Adipocyte (in vitro differentiated cells): ENCODE measurements at places on chromosomes 5 and 9.

GRCh38 chr9:123326662-123327093 is 29.3 kb upstream of the CRB2 start:
- DNase-seq: no peak

GRCh38 chr5:78604689-78605285 is 43.8 kb downstream of the LHFPL2 start:
- no peak for DNase-seq

- no peak for DNase-seq
Measured at GRCh38 chr5:167453246-167454030, 838.0 kb upstream of the WWC1 start.

GRCh38 chr5:169762338-169763095 is 125.4 kb downstream of the DOCK2 start:
- peak; percentile 24 for DNase-seq

GRCh38 chr9:21455320-21455719 is 15.1 kb downstream of the IFNA1 start:
- peak; percentile 59 for DNase-seq

DNA sequence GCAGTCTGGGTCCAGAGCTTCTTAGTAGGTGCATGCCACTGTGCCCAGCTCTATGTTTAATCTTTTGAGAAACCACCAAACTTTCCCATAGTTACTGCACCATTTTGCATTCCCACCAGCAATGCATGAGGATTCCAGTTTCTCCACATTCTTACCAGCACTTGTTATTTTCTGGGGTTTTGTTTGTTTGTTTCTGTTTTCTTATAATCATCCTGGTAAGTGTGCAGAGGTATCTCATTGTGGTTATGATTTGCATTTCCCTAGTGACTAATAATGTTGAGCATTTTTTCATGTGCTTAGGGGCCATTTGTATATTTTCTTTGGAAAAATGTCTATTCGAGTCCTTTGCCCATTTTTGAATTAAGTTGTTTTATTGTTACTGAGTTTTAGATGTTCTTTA is 11.4 kb downstream of the FOXE1 start:
- no peak for DNase-seq

DNA sequence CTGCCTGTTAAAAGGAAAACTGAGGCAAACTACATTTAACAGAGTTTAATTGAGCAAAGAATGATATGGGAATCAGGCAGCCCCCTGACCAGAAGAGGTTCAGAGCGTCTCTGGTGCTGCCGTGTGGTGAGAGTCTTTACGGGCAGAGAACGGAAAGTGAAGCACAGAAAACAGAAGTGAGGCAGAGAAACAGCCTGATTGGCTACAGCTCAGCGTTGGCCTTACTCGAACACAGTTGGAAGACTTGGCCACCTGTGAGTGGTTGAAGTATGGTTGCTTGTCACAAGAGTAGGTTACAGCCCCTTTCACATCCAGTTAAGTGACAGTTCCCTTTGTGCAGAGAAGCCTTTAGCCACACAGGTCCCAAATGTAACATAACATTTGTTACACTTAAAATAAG is 16.9 kb upstream of the FBP1 start:
- no peak for DNase-seq

- no peak for DNase-seq
Measured at GRCh38 chr5:34899066-34899465, 16.2 kb downstream of the RAD1 start.

DNA sequence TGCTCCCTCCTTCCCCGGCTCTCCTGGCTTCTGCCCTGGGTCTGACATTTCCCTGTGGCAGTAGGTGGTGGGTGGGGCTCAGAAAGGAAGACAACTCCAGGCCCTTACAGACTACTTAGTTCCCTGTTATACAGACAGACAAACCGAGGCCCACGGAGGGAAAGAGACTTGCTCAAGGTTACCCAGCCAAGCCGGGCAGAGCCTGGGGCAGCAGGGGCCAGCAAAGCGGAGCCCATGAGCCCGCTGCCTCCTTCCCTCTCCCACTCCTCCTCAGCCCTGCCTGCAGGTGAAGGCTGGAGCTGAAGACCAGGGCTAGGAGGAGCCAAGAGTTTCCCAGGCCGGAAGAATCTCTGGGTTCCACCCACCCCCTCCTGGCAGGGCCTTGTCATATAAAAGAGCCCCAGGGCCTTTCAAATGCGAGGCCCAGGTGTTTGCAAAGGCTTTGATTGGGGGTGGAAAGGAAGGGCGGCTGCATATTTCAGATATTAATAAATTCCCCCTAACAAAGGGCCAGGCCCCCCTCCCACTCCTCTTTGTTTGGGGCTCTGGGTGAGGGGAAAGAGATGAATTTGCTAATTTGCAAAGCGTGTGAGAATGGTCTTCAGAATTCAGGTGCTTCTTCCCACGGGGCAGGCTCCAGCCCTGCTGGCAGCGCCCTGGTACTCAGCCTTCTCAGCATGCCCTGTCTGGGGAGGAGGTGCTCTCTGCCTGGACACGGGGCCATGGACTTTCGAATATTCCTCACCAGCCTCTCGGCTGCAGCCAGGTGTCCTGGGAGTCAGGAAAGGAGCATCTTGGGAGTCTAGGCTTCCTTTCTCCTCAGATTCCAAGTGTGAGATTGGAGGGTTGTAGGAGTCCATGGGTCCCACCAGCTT is 21.5 kb downstream of the SLC6A7 start:
- no peak for DNase-seq

GRCh38 chr5:105530716-105531261 is 1968.2 kb upstream of the NUDT12 start:
- no peak for DNase-seq

GRCh38 chr5:18778225-18778624 is 1144.0 kb downstream of the TAF11L14 start:
- DNase-seq: no peak

DNA sequence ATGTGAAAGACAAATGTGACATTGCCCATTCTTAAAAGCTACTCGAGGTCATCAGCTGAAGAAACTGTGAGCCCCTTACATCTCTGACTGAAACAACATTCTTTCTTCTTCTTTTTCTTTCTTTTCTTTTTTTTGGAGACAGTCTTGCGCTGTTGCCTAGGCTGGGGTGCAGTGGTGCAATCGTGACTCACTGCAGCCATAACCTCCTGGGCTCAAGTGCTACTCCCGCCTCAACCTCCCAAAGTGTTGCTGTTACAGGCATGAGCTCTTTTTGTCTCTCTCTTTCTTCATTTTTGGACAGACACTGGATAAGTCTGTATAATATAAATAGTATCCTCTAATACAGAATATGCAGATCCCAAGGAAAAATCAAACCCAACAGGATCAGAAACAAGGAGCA is 263.7 kb upstream of the KLF9 start:
- peak; percentile 4 for DNase-seq

DNA sequence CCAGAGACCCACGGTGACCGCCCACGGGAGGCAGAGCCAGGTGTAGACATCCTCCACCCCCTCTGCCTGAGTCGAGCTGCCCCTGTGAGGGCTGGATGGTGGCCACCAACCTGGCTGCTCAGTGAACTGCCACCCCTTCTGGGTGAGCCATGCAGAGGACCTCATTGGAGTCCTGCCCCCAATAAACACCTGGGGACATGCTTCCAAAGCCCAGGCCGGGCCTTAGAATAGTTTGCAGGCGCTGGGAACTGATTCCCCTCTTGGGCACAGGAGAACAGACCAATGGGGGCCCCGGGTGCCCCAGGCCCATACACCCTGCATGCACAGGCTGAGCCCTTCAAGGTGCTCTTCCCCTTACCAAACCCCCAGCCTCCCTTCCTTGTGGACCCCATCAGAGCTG is 38.1 kb upstream of the GFPT2 start:
- no peak for DNase-seq

- peak; percentile 92 for DNase-seq
Measured at GRCh38 chr5:111735583-111736270, 21.3 kb downstream of the NREP start.

DNA sequence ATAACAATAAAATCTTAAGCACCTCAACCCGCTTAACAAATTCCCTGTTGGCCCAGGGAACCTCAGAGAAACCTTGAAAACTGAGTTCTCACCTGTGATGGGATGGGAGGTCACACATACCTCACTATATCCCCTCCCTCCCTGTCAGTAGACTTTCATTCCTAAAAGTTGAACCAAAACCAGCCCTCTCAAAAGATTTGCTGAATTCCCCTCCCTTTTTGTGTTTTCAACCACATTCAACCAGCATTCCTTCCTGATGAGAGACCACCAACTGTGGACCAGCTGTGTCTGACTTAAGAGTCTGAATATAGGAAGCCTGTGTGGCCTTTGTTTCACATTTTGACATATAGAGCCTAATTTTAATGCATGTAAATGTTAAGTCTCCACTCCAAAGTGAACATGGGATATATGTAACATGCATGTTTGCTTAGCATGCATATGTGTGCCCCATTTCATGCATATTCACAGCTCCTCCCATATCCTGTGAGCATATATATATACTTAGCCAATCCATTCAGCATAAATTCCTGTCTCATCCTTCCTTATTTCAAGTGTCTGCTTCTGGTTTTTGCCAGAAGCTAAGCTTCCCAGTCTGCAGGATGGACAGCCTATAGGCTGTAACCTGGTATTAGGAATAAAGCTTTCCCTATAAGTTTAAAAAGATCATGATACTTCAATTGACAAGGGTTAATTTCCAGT is 604.6 kb downstream of the PTPRD start:
- DNase-seq: no peak

- no peak for DNase-seq
Measured at GRCh38 chr9:69028754-69029153, 6.8 kb upstream of the FXN start.

- no peak for DNase-seq
Measured at GRCh38 chr5:88390481-88390880, 121.8 kb upstream of the TMEM161B start.

DNA sequence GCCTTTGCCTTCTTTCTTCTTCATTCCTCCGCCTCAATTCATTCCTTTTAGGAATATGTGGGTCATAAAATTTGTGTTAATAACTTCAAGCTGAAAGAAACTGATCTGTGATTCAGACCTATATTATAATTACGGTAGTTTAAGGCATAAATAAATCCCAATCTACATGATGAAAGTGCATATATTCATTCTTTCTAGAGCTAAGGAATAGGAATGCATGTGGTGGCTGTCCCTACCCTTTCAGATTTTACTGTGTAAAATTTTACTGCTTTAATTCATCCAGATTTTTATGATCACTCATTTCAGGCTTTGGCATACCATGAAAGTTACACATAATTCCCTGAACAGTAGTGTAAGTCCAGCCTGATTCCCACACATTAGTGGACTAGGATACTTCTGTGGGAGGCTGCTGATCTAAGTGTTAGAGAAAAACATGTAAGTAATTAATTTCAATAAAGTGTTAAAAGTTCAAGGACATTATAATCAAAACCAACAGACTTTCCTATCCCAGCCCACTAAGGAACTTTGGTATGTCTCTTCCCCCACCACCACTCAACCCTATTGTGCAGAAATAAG is 83.1 kb downstream of the HINT1 start:
- DNase-seq: peak; percentile 46

GRCh38 chr5:85671223-85671970 is 946.3 kb upstream of the COX7C start:
- DNase-seq: no peak

DNA sequence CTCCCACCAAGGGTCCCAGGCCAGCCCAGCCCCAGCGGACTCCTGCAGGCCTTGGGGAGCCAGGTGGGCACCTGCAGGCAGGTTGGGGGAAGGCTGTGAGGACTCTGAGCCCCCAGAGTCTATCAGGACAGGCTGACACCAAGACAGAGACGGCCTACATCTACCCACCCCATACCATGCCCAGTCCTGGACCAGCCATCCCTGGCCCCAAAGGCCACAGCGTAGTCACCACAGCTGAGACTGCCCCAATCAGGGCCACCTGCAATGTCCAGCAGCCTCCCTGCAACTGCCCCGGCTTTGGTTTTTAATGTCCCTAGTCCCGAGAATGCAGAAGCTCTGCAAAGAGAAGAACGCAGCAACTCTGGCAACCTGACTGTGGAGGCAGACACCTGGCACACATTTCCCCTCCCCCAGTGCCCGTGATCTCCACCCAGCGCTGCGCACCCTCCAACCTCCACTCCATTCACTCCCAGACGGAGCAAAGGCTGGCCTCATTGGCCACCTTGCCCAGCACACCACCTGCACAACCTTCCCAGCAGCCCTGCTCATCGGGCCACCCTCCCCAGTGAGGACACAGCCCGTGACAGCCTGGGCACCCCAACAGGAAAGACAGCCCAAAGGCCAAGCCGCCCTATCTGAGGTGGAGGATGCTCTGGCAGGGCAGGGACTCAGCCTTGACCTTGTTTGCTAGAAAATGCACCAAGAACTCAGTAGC is 14.9 kb downstream of the ADAMTS2 start:
- DNase-seq: no peak

DNA sequence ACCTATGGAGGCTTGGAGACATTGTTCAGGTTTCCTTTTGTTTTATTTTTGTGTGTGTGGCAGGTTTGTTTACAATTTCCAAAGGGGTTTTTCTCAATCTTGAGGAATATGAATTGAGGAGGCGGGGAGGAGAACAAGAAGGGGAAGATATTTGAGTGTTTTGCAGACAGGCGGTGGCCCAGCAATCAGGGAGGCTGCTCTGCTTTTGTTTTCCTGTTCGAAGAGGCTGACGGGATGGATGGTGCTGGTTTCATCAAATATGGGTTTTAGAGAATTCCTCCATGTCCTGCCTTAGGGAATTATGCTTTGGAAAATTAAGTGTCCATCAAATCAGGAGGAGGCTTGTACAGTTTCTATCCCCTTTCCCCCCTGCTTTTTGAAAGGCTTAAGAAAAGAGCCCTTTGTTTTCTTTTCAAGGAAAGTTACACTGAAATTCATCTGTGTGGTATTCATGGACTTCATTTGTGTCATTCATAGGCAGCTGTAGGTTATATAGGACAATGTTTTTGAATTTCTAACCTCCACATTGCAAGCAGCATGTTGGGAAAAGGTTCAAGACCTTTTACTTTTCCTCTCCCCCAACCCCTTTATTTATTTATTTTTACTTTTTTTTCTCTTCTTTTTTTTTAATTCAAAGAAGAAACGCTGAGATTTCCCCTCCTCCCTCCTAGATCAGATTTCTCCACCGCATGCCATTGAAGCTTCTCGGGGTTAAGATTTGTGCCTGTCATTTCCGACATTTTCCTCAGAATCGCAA is 107.4 kb downstream of the ZNF462 start:
- DNase-seq: peak; percentile 24

- DNase-seq: no peak
Measured at GRCh38 chr5:90696153-90696552, 137.6 kb downstream of the ADGRV1 start.

DNA sequence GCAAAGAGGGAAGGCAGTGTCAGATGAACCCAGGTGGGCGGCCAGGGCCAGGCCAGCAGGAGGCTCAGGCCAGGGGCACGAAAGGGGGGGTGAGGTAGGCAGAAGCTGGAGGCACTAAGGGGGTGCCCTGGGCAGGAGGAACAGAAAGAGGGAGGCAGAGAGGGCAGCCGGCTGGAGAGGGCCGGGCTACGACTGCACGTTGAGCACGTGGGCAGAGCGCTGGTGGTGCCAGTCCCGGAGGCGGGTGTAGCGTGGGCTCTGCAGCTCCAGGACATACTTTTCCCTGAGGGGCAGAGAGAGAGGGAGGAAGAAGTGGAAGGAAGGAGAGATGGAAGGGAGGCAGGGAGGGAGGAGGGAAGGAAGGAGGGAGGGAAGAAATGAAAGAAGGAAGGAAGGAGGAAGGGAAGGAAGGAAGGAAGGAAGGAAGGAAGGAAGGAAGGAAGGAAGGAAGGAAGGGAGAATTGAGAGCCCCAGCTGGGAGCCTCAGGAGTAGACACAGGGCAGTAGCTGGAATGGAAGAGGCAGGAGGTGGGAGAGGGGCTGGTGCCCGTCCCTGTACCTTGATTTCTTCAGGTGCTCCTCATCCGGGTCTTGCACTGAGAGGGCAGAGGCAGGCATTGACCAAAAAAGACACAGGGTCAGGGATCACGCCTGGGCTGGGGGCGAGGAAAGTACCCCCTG is 7.0 kb downstream of the PDLIM7 start:
- no peak for DNase-seq
